ENCODE measurements at places on chromosomes 6 and 20. TPM values are rescaled to one million over a fixed set of nuclear protein-coding genes. Genes with fewer than 3 reads are reported as not detected.

DNA sequence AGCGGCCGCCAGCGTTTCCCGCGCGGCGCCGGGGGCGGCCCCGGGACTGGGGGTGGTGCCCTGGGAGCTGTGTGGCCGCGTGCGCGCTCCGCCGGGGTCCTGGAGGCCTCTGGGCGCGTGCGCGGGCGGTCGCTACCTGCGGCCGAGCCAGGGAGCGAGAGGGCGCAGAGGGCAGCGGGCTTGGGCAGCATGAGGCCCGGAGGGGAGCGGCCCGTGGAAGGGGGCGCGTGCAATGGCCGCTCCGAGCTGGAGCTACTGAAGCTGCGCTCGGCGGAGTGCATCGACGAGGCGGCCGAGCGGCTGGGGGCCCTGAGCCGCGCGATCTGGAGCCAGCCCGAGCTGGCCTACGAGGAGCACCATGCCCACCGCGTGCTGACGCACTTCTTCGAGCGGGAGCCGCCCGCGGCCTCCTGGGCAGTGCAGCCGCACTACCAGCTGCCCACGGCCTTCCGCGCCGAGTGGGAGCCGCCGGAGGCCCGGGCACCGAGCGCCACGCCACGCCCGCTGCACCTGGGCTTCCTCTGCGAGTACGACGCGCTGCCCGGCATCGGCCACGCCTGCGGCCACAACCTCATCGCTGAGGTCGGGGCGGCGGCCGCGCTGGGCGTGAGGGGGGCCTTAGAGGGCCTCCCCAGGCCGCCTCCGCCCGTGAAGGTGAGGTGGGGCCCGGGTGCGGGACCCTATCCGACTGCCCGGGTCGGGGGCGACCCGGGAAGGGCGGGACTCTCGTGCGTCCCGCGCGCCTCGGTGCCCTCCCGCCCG is at the start of gene PM20D2:
PM20D2 (plus strand) TSS at position 100 of the 762 bp plus-strand sequence; CDS start at position 190, 90 bp downstream.
- peak; percentile 22 for DNase-seq

GRCh38 chr6:119348748-119349360 is 707 bp downstream of the MAN1A1 start:
- DNase-seq = peak; percentile 16

DNA sequence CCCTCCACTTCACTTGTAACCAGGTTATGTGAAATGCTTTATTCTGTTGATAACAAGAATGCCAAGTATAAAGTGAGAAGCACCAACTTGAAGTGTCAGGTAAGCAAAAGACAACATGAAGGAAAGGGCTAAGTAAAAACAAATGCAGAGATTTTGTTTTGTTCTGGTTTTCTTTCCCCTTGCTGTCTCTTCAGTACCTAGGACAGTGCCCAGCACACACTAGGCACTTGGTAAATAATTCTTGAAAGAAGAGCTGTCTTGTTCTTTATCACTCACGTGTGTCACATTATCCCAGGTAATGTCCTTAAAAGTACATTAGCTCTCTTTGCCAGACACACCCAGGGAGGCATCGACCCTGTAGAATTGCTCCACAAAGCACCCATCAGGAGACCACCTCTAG is 350.0 kb upstream of the IRAK1BP1 start:
- DNase-seq = no peak

DNA sequence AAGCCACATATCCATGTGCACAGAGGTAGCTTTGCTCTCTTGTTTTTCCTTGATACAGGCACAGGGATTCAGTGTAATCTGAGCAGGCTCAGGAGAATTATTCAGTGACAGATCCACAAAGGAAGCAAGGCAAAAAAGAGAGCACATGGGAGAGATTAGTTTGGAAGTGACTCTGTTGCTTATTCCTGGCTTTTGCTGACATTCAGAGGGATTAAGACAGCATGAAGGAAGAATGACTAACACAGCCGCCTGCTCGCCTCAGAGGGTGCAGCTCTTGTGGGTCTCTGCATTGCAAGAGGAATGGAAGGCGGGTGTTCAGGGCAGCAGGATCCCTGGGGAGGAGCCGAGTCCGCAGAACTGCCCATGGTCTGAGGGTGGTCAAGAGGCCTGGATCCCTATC is 203.4 kb upstream of the KCNQ5 start:
- peak; percentile 51 for DNase-seq

DNA sequence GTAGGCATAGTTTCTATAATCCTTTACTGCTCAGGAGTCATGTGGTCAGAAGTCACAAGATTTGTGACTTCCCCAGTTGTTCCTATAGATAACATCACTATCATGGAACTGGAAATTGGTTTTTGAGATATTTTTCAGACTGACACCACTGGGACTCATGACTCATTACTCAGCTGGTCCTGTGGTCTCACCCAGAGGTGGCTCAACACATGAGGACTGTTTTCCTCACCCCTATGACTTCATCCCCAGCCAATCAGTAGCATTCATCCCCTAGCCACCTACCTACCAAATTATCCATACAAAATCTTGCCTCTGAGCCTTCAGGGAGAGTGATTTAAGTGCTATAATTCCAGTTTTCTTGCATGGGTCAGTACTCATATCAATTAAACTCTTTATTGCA is 1217.7 kb downstream of the EPHA7 start:
- no peak for DNase-seq

RIPOR3 gene
- 1.6 TPM for total RNA-seq

DNA sequence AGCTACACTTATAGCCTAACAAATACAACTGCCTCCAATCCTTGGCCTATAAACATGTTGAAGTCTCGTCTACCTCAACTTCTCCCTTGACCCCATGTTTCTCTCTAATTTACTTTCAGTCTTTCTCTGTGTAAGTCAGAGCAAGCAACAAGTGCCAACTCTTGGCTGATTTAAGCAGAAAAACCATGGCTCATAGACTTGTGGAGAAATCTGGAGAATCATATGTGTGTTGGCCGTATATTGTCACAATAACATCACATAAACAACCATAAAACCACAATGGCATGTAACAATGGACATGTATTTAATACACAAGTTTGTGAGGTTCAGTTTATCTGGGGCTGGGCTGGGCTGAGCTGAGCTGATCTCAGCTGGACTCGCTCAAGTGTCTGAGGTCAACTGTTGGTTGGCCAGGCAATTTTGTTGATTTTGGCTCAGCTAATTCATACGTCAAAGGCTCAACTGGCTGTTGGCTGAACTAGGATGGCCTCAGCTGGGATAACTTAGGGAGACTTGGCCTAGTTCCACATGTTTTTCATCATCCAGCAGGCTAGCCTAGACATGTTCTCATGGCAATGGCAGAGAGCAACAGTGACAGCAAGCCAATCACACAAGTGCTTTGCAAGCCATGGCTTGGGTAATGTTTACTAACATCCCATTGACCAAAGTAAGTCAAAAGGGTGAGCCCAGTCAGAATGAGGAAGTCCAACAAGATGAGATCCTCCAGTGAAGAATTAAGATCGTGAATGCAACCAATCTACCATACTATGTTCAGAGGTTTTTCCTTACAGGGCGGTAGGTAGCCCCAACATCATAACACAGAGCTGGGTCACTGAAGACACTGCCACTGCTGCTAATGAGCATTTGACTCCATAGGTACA is 12.9 kb upstream of the TBC1D22B start:
- peak; percentile 100 for DNase-seq

- peak; percentile 6 for DNase-seq
Measured at GRCh38 chr6:69866770-69867638, 648 bp downstream of the COL19A1 start.

DNA sequence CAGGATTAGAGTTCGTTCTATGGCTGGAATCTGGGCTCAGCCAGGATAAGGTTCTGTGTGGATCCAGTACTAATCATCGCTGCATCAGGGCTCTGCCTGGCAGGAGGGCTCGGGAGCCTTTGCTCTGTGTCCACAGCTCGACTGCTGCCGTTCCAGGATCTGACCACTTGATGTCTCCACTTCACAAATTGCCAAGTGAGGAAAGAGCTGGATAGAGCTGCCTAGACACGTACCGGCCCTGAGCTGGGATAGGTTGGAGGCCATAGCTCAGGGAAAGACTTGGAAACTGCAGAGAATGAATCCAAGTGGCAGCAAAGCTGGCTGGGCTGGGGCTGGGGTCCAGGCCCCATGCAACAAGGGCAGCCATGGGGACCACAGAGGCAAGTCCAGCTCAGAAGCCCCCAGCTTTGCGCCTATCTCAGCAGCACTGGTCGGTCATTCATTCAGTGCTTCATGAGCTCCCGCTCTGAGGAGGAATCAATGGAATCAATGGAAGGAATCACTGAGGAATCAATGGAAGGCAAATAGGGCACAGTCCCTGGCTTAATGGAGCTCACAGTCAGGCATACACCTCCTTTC is 38.0 kb upstream of the TOP1 start:
- DNase-seq = peak; percentile 89

DNA sequence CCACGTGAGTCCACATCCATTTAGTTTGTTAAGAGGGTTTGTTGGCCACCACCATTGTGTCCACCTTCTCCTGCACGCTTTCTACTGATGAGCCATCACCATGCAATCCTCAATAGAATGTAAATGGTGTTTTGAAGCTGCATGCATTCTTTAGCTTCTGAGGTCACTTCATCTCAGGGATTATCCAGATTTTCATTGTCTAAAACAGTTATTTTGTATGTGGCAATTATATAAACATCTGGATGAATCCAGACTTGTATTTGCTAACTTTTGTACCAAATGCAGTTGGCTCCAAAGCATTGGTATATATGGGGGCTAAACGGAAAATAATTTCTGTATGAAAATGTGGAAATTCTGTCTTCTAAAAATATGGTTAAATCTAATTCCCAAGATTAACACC is 231.2 kb upstream of the ARID1B start:
- DNase-seq = no peak

DNA sequence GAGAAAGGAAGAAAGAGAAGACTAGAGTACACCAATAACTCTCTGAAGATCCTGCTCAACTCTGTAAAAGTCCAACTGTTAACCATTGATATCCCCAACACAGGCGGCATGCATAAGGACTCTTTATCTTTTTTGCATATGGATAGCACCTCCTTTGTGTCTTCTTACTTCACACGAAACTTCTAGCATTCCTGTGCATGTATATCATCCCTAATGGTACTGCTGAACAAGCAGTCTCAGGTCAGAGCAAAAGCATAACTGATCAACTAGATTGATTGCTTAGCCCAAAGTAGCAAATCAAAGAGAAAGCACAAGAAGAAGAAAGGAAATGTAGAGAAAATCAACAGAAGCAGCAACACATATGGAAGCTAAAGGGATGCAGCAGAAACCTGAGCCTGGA is 234.4 kb downstream of the SYNE1 start:
- DNase-seq = no peak

- no peak for DNase-seq
Measured at GRCh38 chr6:35698858-35699257, 10.1 kb upstream of the FKBP5 start.

DNA sequence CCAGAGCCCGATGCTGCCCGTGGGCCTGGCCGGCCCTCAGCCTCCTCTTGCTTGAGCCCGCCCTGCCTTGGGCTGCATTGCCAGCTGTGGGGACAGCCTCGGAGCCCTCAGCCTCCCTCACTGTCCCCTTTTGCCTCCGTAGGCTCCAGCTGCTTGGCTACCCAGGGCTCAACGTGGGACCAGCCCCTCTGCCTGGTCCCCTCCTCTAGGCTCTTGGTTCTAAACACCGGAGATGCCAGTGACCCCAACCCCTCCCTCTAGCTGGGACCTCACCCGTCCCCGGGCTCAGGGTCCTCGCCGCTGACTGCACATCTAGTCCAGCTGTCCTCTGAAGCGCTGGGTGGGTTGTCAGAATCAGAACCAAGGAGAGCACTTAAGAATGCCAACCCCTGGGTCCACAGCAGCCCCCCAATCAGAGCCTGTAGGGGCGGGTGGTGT is 345.2 kb downstream of the ZFAND3 start:
- no peak for DNase-seq

DNA sequence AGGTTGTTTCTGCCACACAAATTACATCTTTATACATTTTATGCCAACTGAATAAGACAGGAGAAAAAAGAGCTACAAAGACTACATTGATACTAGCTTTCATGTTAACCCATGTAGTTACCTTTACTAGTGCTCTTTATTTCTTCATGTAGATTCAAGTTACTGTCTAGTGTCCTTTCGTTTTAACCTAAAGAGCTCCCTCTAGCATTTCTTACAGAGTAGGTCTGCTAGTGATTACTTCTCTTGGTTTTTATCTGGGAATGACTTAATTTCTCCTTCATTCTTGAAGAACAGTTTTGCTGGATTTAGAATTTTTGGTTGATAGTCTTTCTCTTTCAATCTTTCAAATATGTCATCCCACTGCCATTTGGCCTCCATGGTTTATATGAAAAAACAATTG is 21.2 kb upstream of the NOP56 start:
- DNase-seq = peak; percentile 19

SRSF12 gene
- total RNA-seq = 0.09 TPM

DNA sequence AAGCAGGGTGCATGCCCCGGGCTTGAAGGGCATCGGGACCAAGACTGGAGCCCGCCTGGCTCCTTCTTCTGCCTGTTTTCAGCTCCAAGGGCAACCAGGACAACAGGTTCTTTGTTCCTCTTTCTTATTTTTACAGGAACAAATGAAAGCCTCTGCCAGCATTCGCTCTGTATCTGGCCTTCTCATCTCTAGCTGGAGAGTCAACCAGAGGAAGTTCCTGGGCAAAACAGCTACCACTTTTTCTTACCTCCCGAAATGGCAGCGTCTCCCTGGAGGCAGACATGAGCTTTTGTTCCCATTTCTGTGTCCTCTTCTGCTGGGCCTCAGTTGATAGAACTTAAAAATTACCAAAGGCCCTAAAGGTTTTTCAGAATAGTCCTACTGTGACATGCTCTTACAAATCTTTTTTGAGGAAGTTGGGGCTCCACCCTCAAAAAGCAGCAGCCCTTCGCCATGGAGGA is 74.1 kb upstream of the NAA20 start:
- no peak for DNase-seq

DNA sequence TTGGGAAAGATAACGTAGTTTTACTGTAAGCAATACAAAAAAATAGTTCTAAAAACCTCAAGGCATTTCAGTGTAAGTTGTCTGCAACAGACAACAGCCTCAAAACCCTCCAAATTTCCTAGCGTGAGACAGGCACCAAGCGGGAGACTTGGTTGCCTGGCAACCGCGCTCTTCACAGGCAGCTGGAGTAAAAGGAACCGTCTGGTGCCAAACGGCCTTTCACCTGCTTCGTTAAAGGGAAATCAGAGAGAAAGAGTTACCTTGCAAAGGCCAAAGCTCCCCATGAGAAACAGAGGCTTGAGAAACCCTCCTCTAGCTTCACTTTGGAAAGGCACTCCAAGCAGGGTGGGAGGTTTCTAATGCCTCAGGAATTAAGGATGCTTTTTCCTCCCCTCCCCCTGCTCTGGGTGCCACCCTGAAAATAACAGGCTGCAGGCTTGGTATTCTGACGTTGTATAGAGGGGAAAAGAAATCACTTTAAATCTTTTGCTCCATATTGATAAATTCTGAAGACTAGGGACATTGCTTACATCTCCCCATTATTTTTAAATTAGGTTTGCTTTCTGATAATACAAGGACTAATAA is 129.7 kb upstream of the UFL1 start:
- DNase-seq = no peak

ZNF391 gene
- total RNA-seq = 1.4 TPM

All from fibroblast of the aortic adventitia (primary cell).